ENCODE measurements at places on chromosomes 1 and 21.

DNA sequence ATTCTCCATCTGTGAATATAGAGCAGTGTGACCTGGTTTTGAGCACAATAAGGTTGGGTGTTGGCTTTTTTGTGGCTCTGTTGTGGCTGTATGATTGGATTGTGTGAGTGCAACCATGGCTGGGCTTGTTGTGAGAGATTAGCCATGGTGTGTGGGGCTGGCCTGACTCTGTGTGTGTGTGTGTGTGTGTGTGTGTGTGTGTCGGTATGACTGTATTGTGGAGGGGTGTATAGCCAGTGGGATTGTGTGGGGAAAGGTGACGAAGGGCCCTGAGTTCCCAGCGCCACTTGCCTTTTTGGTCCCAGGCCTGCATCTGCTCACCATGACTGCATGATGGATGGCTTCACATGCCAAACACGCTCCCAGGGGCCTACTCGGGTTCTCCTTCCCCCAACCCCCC lies 5.9 kb upstream of the SLC6A9 start:
- DNase-seq: no peak
- no peak overlapping the region for H3K27ac ChIP-seq
- H3K36me3 ChIP-seq: no peaks in the 10 kb centered on the region
- H3K27me3 ChIP-seq: no peaks in the 10 kb centered on the region

GRCh38 chr1:103516283-103516682 lies 9.2 kb upstream of the RNPC3 start:
- no peaks in the 10 kb centered on the region for H3K27me3 ChIP-seq
- H3K4me1 ChIP-seq: no peaks in the 10 kb centered on the region
- H3K4me3 ChIP-seq: no peak overlapping the region
- no peaks in the 10 kb centered on the region for H3K36me3 ChIP-seq

DNA sequence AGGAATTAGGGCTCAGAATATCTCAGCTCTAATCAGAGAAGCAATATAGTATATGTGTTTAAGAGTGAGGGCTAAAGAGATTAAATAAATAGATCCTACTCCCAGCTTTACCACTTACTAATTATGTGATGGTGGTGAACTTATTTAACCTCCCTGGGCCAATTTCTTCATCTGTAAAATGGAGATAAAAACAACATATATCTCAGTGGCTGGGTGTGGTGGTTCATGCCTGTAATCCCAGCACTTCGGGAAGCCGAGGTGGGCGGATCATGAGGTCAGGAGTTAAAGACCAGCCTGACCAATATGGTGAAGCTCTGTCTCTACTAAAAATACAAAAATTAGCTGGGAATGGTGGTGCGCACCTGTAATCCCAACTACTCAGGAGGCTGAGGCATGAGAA lies 135.2 kb downstream of the SLC44A5 start:
- no peaks in the 10 kb centered on the region for H3K4me1 ChIP-seq
- H3K4me3 ChIP-seq: no peak overlapping the region
- H3K36me3 ChIP-seq: no peaks in the 10 kb centered on the region
- H3K27ac ChIP-seq: no peak overlapping the region
- H3K27me3 ChIP-seq: no peaks in the 10 kb centered on the region
- no peak for DNase-seq

DNA sequence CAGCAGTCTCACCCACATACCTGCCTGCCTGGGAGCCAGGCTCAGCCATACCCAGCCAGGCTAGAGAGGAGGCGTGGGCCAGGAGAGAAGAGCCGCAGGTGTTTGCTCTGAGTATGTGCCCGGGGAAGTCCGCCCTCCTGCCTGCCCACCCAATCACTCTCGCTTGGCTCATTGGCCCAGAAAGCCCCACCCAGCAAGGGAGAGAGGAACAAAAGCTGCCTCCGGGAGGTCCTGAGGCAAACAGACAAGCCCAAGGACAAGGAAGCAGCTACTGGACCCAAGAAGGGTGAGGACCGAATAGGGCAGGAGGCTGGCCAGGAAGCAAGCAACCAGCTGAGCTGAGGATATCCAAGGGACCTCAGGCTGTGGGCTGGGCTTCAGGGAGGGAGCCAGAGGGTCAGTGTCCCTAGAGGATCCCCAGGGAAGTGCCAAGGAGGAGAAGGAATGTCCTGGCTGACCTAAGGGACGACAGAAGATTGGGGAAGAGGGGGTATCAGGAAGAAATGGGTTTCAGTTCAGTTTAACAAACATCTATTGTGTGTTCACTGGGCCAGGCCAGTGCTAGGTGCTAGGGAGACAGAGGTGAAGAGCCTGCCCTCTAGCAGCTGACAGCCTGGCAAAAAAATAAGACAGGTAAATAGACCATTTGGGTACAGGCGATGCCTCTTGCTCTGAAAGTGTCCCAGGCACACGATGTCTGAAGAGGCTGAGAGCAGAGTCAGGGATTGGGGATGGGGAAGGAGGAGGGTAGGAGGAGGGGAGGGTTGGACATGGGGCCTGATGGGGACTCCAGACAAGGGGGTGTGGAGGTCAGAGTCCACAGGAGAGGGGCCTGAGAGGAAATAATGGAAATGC lies at the start of gene GJB4:
Gene GJB4, plus strand, starts transcription at position 238 of the 855 bp plus-strand sequence. CDS start 1,515 bp downstream, outside the sequence.
- H3K27ac ChIP-seq: no peak within 1 kb of the TSS
- H3K36me3 ChIP-seq: no peaks in the 10 kb centered on the region
- no peak within 1 kb of the TSS for H3K4me3 ChIP-seq
- no peak for DNase-seq

- no peak overlapping the region for H3K27ac ChIP-seq
- peak; percentile 72 for DNase-seq
- no peaks in the 10 kb centered on the region for H3K27me3 ChIP-seq
- H3K4me3 ChIP-seq: no peak overlapping the region
Observed at GRCh38 chr1:21216835-21217811, 40.4 kb upstream of the EIF4G3 start.

- no peak overlapping the region for H3K4me3 ChIP-seq
- H3K4me1 ChIP-seq: peaks cover 7% of the 10 kb centered on the region
- no peak overlapping the region for H3K27ac ChIP-seq
- H3K27me3 ChIP-seq: peaks cover 2% of the 10 kb centered on the region
- no peaks in the 10 kb centered on the region for H3K36me3 ChIP-seq
- no peak for DNase-seq
Observed at GRCh38 chr1:244917073-244917670, 52.8 kb upstream of the HNRNPU start.

GRCh38 chr1:54565113-54565501 lies 17.1 kb downstream of the ACOT11 start:
- no peaks in the 10 kb centered on the region for H3K4me1 ChIP-seq
- no peaks in the 10 kb centered on the region for H3K27me3 ChIP-seq
- no peak overlapping the region for H3K4me3 ChIP-seq
- DNase-seq: no peak
- H3K36me3 ChIP-seq: no peaks in the 10 kb centered on the region

DNA sequence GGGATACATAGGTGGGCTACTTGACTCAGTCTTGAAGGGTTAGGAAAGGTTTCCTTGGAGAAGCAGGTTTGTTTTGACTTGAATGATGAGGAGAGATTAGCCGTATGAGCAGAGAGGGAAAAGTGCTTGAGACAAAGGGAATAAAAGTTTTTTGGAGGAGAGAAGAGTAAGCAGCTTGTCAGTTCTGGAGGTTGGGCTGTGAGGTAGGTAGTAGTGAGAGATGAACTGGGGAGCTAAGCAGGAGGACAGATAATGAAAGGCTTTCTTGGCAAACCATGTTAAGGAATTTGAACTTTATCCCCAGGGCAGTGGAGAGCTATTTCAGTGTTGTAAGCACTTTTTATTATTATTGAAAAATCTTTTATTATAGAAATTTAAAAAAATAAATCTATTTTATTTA lies 3.6 kb downstream of the OSBPL9 start:
- H3K27me3 ChIP-seq: no peaks in the 10 kb centered on the region
- H3K36me3 ChIP-seq: no peaks in the 10 kb centered on the region
- no peak overlapping the region for H3K27ac ChIP-seq
- no peak overlapping the region for H3K4me3 ChIP-seq
- H3K4me1 ChIP-seq: peaks cover 15% of the 10 kb centered on the region
- no peak for DNase-seq

Data from T-cell (primary cell).